ENCODE measurements at places on chromosomes 2 and 18.

DNA sequence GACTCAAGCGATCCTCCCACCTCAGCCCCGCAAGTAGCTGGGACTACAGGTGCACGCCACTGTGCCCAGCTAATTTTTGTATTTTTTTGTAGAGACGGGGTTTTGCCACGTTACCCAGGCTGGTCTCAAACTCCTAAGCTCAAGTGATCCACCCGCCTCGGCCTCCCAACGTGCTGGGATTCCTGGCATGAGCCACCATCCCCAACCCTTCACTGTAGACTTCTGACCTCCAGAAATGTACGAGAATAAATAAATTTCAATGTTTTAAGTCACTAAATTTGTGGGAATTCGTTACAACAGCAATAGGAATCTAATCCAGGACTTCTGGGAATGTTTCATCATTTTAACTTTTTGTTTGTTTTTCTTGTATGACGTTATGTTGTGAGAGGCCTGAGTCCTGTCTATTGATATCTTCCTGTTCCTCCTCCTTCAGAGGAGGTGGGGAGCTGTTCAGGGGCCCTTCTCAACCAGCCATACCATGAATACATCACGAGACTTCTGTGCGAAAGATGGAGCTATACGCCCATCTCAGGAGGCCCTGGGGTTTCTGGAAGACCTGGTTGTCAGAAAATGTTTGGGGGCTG, 40.0 kb downstream of the TEX44 start:
- DNase-seq = no peak

DNA sequence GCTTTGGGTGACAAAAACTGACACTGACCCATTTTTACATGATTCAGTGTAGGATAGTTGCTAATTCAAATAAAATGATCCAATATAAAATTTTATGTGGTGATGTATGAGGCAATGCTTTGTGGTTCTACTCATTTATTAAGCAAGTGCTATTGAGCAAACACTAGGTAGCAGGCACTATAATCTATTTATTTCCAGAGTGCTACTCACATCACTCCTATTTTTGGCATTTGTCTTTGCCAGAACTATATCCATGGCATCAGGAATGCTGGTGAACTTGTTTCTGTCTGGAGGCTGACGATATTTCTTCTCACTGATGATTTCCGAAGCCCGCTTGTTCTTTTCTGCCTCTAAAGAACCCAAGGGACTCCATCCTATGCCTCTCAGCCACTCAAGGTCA, 84.3 kb downstream of the NEB start:
- DNase-seq = peak; percentile 29

DNA sequence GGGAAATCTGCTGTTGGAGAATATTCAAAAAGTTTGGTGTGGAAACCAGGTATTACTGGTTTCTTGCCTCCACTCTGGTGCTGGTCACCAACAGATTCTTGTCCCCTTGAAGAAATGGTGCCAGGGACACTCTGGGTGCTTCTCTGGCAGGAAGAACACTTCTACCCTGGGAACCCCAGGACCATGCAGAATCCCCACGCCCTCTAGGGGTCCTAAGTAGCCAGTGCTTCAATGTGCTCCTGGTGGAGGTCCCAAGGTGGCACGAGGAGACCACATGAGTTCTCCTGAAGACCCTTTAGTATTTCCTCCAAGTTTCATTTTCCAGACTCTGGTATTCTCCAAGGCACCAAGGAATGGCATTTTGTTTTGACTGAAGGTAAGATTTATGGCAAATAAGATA, 380.6 kb downstream of the TSN start:
- DNase-seq = peak; percentile 78

DNA sequence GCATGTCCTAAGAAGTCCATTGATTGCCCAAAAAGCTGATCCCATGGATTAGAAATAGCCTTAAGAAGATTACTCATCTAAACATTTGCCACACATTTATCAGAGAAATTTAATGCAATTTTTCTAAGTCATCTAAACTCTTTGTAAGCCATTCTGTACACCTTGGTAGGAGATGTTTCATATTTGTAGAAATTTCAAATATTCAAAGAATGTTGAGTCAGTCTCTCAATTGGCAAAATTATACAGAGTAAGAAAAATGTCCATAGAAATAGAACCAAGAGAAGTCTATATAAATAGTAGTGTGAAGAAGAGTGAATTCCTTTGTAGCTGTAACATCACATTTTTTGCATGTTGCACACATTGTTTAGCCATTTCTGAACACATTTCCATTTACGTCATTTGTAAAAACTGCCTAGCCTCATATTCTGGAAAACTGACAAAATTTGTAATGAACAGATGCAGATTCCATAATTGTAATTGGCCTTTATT, 128.6 kb downstream of the MSTN start:
- DNase-seq = no peak

DNA sequence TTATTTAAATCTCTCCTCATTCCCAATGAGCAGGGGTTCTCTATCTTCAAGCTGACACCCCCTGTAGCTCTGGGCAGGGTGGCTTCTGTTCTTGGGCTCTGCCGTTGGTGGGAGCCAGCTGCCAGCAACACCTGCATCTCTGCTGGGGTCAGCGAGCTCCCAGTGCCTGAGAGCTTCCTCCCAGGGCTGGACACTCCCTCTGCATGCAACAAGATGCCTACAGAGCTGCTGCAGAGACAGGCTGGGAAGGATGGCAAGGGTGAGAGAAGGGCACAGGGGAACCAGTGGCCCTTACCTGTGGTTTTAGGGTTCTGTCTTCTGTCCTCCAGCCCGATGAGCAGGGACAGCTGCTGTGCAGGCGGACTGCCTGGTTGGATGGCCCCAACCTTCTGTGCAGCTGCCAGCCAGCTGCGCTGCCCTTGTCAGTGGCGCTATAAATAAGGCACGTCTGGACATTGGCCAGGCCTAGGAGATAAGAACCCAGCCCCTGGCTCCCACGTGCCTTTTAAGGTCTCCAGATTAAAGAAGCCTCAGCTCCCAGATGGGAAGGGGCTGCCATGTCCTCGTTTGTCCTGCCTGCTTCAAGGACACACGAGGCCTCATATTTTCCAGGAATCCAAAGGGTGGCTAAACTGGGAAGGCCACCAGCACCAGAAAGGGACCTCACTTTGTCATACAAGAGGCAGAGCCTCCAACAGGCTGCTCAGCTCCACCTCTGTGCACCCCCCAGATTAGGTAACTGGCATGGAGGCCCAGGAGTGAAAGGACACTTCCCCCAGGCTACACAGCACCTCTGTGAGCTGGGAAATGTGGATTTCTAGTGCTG, 39.5 kb upstream of the FHL2 start:
- DNase-seq = peak; percentile 64
